Inflammatory macrophage treated with lipopolysaccharide for 4 hours (primary cell): ENCODE measurements at places on chromosomes 12 and 14.

DNA sequence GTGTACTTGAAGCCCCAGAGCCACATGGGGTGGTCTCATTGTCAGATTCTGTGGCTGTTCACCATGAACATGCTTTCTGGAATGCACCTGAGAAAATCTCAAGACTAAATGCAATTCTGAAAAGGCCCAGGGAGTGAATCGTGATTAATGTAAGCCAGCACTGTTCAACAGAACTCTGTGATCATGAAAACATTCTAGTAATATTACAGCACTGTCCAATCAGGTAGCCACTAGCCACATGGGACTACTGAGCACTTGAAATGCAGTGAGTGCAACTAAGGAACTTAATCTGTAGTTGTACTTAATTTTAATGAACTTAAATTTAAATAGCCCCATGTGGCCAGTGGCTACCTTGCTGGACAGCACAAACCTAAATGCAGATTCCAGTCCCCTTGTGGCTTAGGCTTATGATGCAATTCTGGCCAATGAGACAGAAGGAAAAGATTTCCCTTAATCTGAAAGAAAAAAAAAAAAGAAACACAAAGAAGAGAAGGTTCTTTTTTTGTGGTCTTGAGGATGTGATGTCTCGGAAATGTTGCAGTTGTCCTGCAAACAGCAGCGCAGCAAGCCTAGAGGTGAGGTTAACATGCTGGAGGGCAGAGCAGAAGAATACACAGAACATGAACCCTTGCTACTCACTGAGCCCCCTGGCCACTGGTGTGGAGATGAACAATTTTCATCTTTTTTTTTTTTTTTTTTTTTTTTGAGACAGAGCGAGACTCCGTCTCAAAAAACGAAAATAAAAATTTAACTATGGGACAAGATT is 48.2 kb downstream of the SPPL3 start:
- no peak for DNase-seq

GRCh38 chr12:5395443-5396271 is 36.3 kb upstream of the NTF3 start:
- DNase-seq, result no peak

GRCh38 chr12:53564278-53564677 is 57.0 kb upstream of the NPFF start:
- DNase-seq, result no peak

DNA sequence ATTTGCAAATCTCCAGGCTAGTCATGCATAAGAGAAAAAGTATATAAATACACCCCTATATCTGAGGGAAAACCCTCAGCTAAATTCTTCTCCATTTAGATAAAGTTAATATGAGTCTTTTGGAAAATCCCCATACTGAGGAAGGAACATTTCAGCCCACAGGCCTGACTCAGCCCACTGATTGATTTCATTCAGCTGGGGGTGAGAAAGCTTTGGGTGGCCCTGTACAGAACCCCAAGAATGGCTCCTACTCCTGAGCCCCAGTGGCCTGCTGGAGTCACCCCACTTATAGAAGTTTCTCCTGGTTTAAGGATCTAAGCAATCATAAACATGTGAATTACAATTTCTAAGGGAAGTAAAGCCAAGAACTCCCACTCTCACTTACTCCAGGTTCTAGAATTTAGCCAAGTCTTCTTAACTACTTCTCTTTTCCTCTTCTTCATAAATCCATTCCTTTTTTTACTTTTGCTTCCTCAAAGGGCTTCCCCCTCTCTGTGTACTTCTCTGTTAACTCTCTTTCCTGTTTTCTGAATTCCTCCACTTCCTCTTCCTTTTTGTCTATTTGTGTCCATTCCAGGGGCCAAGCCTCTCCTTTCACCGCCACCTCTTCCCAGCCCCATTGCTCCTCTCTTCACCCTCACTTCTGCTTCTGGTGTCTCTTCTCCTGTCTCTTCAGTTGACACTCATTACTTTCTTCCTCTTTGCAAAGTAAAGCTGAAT is 21.0 kb downstream of the RTN1 start:
- DNase-seq, result peak; percentile 94

DNA sequence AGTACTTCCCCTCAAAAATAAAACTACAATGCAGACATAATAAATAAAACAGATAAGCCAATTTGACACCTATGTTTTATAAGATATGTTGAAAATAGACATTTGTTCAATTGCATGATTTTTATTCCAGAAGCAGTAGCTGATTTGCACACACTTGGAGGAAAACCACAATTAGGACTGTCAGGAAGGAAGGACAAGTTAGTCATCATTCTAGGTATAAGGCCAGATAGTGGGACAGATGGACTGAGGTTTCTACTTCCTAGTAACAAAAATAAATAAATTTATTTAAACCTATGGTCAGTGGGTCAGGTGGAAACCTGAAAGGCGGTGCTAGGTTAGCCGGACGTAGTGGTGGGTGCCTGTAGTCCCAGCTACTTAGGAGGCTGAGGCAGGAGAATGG is 141.8 kb upstream of the RASSF8 start:
- DNase-seq, result no peak

DNA sequence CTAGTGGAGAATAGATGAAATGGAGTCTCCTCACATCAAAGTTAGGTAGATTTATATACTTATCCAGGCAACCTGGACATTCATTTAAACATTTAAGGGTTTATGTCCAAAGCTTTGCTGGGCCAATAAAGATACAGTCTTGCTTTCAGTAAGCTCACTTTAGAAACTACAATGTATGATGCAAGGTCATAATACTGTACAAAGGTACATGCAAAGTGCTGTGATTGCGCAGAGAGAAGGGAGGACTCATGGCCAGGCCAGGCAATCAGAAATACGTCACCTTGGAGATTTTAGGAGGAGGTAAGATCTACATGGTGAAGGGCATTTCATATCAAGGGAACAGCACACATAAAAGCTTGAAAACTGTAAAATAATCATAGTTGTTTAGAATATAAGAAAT is 113.6 kb downstream of the FGD4 start:
- DNase-seq, result no peak

DNA sequence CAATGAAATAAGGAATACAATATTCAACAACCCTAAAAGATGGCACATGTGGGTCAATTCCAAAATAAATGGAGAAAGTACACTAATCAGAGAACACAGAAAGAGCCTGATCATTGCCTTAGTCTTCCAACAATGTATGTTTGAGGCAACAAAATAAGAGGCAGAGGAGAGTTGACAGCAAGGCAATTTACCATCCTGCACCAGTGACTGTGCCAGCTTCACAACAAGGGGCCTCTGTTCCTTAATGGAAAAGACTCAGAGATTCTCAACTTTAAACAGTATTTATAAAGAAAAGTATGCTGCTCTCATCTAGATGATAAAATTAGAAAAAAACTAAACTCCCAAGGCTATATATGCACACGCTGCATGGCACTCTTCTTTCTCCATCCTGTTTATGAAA is 25.9 kb downstream of the EPS8 start:
- DNase-seq, result no peak

DNA sequence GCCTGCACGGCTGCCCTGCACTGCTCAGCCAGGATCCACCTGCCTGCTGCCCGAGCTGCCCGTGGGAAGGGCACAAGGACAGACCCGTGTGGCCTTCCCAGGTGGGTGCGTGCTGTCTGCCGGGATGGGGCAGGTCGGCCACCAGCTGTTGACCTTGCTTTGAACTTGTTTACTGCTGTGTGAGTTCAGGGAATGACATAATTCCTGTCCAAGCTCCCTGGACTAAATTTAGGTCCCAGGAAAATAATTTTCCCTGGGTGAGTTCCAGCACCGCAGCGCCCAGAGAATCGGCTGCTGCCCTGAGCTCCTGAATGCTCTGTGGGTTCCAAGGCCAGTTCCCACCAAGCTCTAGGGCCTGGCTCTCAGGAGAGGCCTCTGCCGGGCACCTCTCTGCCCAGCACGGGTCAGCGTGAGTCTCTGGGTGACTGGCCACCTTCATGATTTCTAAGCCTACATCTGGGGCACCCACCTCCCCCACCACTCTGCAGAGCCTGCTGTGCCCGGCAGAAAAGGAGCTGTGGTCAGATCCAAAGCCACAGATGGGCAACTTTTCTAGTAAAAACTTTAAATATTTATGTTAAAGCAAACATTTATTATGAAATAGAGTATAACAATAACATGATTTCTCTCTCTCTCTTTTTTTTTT is 27.2 kb upstream of the MLXIP start:
- no peak for DNase-seq

DNA sequence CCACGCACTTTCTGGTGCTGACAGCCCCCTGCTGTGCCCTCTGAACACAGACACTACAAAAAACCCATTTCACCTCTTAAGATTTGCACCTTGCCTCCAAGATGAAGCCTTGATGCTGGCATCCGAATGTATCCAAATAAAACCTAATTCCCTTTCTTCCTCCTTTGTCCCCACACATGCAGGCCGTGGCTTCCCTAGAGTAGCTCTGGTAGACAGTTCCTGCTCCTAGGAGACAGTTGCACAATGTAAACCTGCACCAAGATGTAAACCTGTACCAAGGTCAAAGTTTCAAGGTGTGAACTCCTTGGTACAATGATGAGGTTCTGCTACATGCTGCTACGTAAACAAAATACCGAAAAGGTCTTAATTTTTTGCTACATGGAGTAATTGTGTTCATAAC is 625 bp upstream of the ABHD12B start:
- peak; percentile 9 for DNase-seq

- no peak for DNase-seq
Measured at GRCh38 chr14:98999901-99000300, 272.1 kb downstream of the BCL11B start.

DNA sequence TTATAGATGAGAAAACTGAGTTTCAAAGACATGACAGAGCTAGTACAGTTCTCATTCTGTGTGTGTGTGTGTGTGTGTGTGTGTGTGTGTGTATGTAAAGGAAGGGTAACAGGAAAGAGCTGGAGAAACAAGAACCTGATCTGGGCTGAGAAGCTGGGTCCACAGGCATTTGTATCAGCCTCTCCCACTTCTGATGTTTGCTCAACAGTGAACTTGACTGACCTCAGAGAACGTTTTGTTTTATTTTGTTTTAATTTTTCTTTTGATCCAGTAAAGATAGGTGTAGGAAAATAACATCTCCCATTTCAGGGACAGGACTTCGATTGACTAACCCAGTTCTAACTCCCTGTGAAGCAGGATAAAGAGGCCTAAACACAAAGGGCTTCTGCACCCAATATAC is 85.4 kb downstream of the STXBP6 start:
- no peak for DNase-seq

GRCh38 chr14:24298892-24299254 is 707 bp downstream of the DHRS1 start:
- peak; percentile 28 for DNase-seq

DNA sequence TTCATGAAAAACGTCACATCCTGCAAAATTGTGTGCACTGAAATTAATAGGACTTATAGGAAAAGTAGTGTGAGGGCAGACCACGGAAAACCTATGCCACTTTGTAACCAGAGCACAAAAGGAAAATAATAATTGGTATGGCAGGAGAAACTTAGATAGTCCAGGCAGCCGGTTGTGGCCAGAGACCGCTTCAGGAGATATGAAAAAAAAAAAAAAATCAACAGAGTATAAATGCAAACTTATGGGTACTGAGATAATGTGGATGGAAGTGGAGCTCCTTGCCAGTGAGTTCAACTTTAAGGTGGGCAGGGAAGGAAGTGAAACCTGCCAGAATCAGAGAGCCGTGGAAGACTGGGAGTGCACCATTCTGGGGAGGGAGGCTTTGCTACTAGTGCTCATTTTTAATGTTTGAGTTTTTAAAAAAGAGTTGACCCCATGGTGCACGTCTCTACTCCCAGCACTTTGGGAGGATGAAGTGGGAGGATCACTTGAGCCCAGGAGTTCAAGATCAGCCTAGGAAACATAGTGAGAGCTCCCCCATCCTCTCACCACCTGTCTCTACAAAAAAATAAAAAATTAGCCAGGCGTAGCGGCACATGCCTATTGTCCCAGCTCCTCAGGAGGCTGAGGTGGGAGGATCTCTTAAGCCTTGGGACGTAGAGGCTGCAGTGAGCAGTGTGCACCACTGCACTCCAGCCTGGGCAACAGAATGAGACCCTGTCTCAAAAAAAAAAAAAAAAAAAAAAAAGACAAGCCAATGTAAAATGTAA is 34.3 kb upstream of the METAP2 start:
- DNase-seq, result no peak

GRCh38 chr12:106256524-106256923 is 8.7 kb upstream of the CKAP4 start:
- DNase-seq, result no peak

- DNase-seq, result no peak
Measured at GRCh38 chr14:55955175-55955574, 163.0 kb upstream of the PELI2 start.

DNA sequence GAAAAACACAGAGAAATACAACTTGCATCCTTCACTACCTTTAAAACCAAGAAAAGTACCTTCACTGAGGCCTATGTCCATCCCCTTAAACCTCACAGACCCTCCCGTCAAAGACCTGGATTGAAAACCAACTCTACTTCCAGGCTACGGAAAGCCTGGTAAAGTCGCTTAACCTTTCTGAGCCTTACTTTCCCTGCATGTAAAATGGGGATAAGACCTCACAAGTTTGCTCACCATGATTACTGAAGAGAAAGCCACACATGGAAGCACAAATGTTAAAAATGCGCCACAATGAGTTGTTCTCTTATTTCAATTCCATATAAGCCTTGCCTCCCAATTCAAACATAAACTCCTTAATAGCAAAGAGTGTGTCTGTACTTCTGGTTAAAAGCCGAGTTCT is 8.4 kb downstream of the ACTN1 start:
- no peak for DNase-seq

GRCh38 chr12:121781998-121782979 is 11.2 kb downstream of the RHOF start:
- peak; percentile 67 for DNase-seq

GRCh38 chr12:5114436-5114835 is 70.8 kb downstream of the KCNA5 start:
- DNase-seq, result no peak

DNA sequence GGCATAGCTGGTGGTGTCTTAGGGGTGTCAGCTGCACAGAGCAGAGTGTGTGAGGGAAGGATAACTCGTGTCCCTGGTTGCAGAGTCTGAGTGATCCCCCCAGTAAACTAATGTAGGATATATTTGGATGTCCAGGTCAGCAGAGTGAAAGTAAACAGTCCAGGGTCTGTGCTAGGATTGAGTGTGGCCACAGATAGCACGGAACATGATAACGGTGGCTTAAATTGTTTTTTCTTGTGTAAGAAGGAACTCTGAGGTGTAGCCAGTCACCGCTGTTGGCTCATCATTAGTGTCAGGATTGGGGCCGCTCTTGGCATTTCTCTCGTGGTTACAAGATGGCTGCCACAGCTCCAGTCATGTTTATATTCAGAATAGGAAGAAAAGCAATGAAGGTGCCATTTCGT is 97.3 kb downstream of the DERA start:
- no peak for DNase-seq

- no peak for DNase-seq
Measured at GRCh38 chr14:24630872-24631477, 3.0 kb downstream of the GZMB start.

- DNase-seq, result no peak
Measured at GRCh38 chr14:70931008-70931407, 23.7 kb downstream of the PCNX1 start.

DNA sequence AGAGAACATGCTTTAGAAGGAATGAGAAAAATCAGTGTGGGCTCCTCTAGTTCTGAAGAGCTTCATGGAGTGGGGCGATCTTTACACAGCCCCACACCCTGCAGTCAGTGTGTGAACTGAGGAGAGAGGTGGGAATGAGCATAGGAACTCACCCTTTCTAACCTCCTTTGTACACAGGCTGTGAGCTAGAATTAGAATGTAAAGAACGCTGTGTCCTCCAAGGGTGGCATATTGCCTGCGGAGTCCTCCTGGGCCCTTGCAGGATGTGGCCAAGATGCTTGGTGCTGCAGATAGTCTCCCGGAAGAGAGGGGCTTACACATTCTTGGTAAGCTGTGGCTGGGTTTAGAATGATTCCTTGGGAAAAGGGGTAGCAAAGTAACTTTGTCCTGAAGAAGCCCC is 43.9 kb downstream of the NINJ2 start:
- DNase-seq, result no peak
